AG04449 (cell line): ENCODE measurements at places on chromosomes 4 and X.
A peak's percentile ranks its signal among the peaks of the same experiment; 100 is the strongest.

DNA sequence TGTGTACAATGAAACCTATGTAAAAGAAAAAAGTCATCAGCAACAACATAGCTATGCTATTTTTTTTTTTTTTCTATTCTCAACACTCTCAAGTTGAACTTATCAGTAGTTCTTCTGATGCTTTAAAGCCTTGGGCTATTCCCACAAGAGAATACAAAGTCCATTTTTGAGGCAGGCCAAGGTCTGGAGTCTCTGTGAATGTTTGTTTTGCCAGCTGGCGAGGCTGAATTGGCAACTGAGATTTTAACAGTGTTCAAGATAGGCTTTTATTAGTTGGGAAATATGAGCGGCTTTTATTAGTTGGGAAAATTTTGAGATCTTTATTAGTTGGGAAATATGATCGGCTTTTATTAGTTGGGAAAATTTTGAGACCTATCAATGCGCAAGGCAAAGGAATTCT lies 336.6 kb downstream of the SLITRK2 start:
- no peak for DNase-seq

DNA sequence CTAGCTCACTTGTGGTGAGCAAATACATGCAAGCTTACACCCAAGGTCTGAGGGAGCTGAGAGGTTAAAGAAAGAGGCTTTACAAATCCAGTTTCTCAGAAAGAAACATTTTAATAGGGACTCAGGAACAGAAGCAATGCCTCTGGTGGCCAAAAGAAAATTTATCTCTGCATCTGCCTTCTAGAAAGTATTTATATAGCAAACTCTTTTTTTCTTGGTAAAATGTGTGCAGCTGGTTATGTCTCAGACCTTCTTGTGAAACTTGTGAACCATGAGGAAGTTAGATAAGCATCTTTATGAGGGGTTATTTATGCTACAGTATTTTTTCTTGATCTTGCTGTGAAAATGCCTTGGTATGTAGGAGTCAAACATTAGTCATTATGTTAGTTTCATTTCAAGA lies 48.5 kb upstream of the CYSLTR1 start:
- no peak for DNase-seq

GRCh38 chr4:8600686-8601085 lies 8.1 kb downstream of the CPZ start:
- DNase-seq = no peak

DNA sequence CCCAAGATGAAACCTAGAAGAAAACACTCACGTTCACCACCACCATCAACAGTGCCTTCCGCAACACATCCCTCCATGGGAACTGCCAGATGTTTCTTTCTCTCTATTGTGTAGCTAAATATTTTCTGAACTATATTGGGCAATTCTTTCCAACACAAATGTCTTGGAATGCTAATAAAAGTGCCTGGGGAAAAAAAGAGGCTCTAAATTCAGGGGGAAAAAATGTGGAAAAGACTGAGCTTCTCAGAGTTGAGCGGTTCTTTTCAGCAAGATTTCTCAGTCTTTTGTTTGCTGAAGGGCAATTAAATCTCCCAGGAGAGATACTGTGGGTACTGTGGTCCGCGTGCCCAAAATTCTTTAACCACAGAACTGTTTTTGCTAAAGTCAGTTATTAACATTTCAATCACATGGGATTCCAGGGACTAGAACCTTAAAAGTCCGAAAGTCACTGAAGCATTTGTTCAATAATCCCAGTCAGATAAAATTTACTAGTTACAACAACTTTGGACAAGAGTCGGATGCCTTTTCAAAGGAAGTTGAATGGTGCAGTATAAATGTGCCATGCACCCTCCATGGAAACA lies 51.9 kb upstream of the DHRSX start:
- peak; percentile 73 for DNase-seq

GRCh38 chr4:175459571-175459970 lies 352.5 kb downstream of the GPM6A start:
- DNase-seq = no peak

GRCh38 chr4:28654618-28655017 lies 1794.0 kb downstream of the STIM2 start:
- no peak for DNase-seq

GRCh38 chr4:185936650-185937376 lies 124.8 kb upstream of the SORBS2 start:
- no peak for DNase-seq

- DNase-seq = no peak
Measured at GRCh38 chr4:54588404-54588803, 69.4 kb upstream of the KIT start.

GRCh38 chr4:3291411-3291968 lies 1.3 kb upstream of the RGS12 start:
- no peak for DNase-seq

DNA sequence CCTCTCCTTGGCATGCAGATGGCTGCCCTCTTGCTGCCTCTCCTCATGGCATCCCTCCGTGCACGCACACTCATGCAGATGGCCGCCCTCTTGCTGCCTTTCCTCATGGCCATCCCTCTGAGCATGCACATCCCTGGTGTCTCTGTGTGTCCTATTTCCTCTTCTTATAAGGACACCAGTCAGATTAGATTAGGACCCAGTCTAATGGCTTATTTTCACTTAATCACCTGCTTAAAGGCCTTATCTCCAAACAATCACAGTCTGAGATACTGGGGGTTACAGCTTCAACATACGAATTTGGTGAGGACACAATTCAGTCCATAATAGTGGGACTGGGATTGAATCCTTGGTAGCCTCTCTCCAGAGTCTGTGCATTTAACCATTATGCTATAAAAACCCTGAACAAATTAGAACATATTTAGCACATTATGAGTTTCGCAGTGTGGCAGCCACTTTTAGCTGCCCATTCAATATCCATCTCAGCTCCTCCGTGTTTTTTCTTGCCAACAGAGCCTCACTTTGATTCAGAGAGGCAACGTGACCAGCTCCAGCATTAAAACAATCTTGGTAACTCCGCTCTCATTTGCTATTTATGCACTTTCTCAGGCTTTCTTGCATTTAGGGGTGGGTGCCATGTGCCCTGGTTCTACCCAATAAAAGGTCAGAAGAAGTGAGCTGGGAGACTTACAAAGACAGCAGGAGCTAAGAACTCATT lies 26.2 kb upstream of the TMEM150C start:
- DNase-seq = no peak

DNA sequence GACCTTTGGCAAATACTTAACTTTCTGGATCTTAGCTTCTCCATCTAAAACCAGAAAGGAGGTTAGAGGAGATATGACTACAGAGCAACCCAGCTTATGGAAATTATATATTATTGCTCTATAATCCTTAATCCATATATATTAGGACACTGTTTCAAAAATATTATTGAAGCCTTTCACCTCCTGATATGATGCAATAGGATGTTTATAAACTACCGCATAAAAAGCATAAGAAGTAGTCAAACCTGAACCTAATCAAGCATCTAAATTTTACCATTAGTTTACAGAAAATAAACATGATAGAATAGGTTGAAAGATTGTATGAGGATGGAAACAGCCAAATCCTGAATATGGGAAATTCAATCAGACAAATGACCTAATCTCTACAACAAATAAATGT lies 5.6 kb upstream of the FAM200B start:
- no peak for DNase-seq

- DNase-seq = no peak
Measured at GRCh38 chrX:71095981-71096759, 519 bp downstream of the FOXO4 start.

- DNase-seq = no peak
Measured at GRCh38 chr4:168679397-168679796, 182.5 kb downstream of the PALLD start.

DNA sequence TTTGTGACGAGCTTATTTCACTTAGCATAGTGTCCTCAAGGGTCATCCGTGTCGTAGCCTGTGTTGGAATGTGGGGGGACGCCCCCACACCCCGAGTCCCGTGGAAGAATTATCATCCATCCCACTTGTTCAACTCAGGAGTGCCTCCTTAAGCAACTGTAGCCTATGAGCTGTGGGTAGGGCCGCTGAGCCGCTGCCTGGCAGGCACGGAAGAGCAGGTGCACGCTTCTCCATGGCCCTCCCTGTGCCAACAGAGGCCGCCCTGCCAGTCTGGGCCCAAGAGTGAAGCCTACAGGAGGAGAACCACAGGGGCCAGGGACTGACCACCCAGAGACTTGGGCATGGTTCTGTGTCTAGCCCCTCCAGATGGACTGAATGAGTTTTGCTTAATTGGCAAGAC lies 2.3 kb upstream of the RGS12 start:
- DNase-seq = no peak

DNA sequence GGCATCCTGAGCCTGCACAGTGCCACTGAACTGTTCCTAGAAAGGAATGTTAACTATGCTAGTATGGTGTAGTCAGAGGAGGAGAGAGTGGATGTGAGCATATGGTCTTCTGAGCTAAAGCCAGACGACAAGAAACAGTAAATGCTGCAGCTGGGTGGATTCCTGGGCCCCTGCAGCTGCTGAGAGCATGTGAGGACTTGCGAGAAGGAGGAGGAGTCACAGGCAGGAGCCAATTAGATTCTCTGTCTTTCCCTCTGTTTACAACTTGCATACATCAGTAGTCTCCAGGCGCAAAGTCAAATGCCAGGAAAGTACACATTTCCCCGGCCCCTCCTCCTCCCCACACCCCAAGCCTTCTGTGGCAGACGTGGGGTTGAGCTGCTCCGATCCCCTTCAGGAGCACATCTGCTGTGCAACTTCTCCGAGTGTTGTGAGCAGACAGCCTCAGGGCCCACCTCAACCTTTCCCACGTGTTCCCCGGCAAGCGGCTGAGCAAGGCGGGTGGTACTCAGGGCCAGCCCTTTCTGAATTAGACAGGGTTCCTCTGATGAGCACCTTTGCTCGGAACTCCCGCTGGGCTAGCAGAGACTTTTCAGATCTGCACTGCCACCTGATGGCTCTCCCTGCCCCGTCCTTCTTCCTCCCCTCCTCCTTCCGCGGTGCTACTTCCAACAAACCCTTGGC lies 108.7 kb upstream of the ATP6AP2 start:
- DNase-seq = peak; percentile 49

- no peak for DNase-seq
Measured at GRCh38 chr4:183185018-183185417, 86.0 kb downstream of the WWC2 start.

DNA sequence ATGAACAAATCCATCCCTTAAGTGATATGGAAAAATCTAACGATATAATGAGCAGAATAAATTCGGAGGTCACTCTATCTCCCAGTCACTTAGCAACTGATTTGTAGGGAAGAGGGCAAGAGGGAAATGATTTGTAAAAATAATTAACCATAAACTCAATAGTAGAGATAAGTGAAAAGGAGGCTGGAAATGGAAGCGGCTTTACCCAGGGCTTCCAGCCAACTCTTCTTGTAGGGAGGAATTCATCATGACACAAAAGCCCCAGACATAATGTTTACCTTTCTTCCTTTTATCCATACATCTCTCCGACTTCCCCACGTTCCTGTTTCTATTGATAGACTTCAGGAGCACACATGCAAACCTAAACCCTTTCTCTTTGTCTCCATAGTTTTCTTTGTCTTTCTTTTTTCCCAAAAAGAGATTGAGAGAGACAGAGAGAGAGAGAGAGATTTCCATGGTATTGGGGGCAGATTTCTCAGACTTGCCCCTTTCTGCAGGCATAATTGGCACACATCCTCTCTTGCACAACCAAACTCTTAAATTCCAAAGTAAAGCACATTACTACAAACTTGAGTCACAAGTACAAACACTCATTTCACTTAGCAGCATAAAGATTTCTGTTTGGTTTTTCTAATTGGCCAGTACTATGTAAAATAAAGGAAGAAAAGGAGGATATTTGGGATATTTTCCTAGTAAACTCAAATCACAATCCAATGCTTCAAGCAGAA lies 140.9 kb downstream of the MAPK10 start:
- DNase-seq = no peak

DNA sequence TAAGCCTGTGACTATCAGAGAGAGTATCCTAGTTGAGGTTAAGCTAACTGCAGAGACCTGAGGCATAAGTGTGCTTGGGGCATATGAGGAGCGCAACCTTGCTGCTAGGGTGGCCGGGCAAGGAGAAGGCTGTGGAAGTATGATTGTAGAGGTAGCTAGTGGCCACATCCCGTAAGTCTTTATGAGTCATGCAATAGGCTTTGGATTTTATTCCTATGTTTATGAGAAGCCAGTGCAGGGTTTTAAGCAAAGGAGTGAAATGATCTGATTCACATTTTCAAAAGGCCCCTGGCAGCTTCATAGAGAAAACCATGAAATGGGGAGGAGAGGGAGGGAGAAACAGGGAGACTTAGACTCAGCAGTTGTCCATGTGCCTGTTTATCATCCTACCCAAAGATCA lies 92.1 kb upstream of the WDFY3 start:
- no peak for DNase-seq

DNA sequence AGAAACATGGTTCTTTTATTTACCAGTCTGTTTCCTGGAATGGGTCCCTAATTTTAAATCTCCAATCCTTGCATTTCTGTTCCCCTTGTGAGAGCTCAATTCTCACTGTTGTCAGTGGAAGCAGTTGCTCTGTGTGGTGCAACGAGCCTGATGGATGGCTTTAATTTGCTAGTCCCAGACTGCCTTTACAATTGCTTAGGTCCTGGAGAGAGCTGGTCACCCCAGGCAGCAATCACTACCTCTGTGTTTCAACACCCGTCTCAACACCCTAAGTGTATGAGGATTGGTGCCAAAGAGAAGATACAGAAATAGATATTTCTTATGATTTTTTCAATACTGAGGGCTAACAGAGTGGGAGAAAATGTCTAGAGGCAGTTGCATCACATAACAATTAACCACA lies 873.8 kb downstream of the GLUD2 start:
- no peak for DNase-seq

DNA sequence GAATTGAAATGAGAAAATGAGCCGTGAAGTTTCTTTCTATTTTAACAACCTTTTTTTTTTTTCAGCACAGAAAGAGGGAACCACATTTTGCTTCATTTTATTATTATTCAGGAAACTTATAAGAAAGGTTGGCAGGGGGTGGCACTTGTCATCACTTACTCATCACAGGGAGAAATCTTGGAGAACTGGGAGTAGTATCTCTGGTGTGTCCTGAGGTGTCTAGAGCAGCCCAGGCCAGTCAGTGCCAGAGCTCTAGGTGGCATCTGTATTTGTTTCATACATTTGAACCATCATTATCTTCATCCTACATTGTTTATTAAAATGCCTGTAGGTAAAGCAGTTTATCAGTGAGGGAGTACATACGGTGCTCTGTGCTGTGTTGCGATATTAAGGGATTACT lies 43.8 kb upstream of the ARHGAP24 start:
- no peak for DNase-seq
